CD4-positive, alpha-beta T cell treated with Interleukin-12 subunit alpha and Interleukin-12 subunit beta, for 1 hour (primary cell): ENCODE measurements at places on chromosomes 1 and 21.

GRCh38 chr1:115475901-115476300, 137.9 kb upstream of the NGF start:
- DNase-seq = no peak

GRCh38 chr1:87739704-87740103, 411.0 kb downstream of the LMO4 start:
- no peak for DNase-seq

GRCh38 chr1:155968670-155969069, 9.7 kb downstream of the ARHGEF2 start:
- DNase-seq = no peak

- DNase-seq = peak; percentile 18
These were observed 62.1 kb downstream of the DEGS1 start for GRCh38 chr1:224245188-224245587.

DNA sequence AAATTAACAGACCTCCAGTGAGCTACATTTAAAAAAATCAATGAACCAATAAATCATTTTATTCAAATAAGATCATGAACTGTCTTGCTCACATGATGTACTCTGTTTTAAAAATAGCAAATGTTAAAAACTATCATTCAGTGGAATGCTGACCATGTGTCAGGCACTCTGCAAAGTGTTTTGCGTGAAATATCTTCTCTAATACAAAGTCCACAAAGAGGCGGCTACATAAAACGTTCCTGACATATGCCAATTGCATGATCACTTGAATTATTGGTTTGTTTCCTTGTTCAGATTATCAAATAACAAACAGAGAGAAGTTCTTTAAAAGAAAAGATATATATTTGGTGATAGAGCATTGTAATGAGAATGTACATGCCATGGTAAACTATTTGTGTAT, 10.7 kb downstream of the FMO2 start:
- DNase-seq = no peak

DNA sequence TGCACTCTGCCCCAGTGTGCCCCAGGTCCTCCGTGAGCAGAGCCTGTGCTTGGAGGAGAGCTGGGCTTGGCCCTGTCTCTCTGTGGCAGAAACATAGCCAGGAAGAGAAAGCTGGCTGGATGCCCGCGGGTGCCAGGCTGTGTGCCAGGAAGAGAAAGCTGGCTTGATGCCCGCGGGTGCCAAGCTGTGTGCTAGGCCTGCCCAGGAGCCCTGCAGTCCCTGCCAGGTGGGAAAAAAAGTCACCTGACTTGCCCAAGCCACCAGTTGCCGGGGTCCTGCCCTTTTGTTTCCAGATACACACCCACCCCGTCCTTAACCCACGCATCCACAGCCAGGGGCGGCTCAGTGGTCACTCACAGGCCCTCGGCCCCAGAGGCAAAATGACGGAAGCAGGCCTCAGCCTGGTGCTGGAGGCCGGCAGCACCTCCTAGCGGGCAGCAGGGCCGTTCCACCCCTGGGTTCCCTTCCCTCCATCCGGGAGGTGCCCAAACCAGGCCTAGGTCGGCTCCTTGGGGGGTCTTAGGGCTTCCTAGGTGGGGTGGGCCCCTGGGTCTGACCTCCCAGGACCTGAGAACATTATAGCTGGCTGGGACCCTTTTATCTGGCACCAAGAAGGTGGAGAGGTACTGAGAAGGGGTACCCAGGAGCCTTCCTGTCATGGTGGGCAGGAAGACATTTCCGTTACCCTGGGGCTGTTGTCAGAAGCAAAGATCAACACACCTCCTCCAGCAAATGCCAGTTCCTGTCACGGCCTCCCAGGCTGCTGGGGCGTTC, 9.1 kb downstream of the ITGB2 start:
- DNase-seq = peak; percentile 67

DNA sequence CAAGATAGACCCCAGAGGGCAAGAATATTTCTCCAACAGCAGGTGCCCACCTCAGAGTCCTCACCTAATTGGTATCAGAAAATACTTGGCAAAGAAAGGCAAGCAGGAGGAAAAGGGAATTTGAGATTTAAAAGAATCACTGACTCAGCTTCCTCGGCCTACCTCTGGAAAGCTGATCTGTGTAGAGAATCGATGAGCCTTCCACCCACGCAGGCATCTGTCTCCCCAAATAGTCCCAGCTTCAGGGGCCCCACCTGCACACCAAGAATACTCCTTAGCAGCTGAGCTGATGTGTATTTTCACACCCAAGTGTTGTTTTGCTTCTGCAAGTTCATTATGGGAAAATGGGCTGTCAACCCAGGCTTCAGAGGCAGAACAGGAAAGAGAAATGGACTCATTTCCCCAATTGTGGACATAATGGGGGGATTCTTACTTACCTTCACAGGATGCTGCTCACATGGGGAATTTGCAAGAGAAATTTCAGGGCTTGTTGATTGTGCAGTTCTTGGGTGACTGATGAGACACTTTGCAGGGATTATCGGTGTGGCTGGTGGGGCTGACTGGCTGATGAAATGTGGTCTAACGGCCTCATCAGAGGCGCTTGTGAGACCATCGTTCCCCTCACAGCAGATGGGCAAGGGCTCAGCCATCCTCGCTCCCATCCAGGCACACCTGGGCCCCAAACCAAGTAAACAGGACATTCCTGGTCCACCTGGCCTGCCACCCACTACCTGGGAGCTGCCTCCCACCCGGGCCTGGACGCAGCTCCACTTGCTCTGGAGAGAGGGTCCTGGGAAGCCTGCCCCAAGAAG, 436.3 kb downstream of the PTPRU start:
- DNase-seq = no peak

- DNase-seq = peak; percentile 78
These were observed 24.4 kb downstream of the RRAGC start for GRCh38 chr1:38834937-38835827.

DNA sequence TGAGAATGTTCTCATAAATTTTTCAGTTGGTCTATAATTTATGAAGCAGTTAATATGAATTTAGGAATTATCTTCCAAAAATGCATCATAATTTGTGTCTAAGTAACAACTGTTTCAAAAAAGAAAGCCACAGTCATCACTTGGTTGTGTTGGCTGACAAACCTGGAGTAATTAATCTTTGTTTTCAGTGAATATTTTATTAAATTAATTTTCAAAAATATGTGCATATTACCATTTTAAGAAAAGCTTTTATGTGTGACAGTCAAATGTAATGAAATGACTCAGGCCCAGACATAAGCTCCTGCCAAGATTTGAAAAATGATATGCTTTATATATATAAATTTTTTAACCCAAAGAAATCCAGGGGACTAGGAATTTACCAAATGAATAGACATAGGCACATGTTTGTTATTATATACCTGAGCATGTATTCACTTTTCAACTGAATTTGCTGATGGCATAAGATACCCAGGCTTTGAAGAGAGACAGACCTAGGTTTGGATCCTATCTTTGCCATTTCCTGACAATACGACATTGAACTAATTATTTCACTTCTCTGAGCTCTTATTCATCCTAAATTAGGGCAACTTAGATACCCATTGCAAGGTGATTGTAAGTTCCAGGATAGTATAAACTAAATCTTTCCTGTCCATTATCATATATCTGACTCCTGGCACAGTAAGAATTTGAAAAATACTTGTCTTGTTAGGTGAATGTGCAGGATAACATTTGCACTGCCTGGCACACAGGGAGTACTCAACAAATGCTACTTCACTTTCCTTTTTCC, 729.5 kb upstream of the ADGRL2 start:
- no peak for DNase-seq

GRCh38 chr1:77504986-77505385, 177.5 kb downstream of the ZZZ3 start:
- DNase-seq = no peak

DNA sequence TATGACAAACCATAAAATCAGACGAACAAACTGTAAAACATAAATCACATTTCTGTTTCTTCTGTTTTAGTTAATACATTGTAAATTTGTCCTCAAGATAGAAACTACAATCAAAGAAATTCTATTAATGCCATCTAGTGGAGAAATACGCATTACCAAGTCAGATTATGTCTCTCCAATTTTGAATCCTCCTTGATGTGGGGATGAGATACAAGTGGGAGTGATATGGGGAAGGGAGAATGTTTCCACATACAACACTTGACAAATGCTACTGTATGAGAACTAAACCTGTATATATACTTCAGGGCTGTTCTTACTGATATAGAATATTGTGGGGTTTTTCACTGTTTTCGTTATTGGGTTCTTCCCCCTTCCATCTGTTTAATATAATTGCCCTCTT, 2.6 kb downstream of the HFM1 start:
- no peak for DNase-seq

DNA sequence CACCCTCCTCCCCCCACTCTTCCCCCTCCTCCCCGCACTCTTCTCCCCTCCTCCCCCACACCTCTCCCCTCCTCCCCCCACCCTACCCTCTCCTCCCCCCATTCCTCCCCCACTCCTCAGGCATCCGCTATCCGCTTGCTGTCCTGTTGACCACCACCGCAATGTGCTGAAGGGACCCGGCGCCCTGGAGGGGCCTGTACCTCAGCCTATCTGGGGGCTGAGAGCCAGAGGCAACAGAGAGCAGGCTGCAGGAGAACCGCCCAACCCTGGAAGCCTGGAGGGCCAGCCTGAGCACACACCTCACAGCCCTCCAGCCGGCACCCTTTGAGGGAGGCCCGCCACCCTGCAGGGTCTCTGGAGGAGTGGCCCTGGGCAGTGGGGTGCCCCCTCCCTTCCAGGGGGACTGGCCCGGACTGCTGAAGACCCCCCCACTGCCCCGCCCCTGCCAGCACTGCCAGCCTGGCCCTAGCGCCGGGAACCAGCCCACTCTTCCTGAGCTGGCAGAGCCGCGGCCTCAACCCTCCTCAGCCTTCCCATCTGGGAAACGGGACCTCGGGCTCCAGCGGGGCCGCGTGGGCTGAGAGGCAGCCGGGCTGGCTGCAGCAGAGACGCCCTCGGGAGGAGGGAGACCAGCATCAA, 1.2 kb downstream of the C1QTNF12 start:
- no peak for DNase-seq

GRCh38 chr1:221159608-221160007, 280.4 kb downstream of the HLX start:
- no peak for DNase-seq

DNA sequence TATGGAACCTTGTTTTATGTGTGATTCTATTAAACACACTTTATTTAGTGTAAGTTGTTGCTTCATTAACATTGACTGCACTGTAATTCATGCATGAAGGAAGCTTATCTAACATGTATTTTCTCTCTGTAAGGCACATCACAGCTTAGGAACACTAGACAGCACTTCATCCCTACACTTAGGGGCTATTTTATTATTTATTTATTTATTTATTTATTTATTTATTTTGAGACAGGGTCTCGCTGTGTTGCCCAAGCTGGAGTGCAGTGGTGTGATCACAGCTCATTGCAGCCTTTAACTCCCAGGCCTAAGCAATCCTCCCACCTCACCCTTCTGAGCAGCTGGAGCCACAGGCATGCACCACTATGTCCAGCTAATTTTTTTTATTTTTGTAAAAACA, 30.7 kb upstream of the GRHL3 start:
- no peak for DNase-seq

DNA sequence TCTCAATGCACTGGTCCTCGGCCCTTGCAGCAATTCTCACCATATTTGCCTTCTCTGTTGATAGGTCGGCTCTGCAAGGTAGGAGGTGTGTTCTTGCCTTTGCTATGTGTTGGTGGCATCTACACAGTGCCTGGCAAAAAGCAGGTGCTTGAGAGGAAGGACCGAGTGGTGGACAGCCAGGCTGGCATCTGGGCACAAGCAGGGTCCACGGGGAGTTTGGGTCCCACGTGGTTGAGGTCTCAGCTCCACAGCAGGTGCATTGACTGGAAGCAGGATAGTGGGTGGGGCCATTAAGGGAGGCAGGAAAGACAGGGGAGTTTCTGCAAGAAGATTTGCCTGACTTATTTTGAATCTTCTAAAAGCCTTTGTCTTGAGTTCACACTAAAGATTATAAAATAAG, 81.2 kb upstream of the WNT4 start:
- no peak for DNase-seq

GRCh38 chr1:74712881-74713280, 20.0 kb downstream of the CRYZ start:
- no peak for DNase-seq

DNA sequence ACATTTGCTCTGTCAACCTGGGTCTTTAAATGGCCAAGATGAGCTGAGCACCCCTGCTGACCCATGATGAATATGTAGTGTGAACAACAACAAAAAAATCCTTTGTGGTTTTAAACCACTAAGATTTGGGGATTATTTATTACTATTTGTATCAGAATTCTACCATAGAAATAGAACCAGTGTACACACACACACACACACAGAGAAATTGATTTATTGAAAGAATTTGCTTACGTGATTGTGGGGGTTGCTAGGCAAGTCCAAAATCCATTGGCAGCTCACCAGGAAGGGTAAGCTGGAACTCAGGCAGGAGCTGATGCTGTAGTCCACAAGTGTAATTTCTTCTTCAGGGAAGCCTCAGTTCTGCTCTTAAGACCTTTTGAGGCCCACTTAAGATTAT, 82.5 kb upstream of the MAP1LC3C start:
- no peak for DNase-seq

DNA sequence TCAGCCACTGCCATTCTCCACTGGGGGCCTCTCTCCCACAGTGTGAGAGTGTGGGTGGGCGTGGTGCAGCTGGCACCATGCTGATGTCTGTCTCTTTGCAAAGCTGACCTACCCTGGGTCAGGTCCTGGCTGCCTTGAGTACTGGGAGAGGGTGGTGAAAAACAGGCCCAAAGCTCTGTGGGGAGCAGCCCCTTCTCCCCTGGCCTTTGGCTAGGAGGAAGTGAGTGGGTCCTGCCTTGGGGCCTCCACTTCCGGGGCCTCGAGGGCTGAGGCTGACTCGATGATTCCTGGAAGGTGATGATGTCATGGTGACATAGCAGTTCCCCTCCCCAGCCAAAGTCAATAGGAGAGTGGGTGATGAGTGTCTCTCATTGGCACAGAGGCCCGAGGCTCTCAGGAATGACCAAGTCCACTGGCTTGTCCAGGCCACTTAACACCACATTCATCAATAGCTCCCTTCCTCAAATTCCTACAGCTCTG, 53.0 kb downstream of the IER5 start:
- DNase-seq = no peak

DNA sequence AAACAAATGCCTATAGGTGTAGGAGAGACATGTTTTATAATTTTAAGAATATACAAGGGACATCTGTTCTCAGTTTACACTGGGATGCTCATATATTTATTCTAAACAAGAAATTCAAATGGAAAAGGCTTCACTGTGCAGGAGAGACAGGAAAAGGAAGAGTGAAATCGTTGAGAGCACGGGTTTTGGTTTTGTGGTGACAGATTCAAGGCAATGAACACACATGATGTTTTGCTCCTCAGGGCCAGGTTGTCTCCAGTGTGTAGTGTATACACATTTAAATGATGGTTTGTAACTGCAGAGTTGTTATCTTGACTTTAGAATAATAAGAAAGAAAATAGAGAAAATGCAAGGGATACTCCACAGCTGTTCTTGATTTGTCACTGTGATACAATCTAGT, 73.7 kb downstream of the S1PR1 start:
- DNase-seq = no peak
